H1 (cell line): ENCODE measurements at places on chromosomes 2 and 18.

- DNase-seq: no peak
Observed at GRCh38 chr2:139237023-139237422, 456.8 kb upstream of the NXPH2 start.

DNA sequence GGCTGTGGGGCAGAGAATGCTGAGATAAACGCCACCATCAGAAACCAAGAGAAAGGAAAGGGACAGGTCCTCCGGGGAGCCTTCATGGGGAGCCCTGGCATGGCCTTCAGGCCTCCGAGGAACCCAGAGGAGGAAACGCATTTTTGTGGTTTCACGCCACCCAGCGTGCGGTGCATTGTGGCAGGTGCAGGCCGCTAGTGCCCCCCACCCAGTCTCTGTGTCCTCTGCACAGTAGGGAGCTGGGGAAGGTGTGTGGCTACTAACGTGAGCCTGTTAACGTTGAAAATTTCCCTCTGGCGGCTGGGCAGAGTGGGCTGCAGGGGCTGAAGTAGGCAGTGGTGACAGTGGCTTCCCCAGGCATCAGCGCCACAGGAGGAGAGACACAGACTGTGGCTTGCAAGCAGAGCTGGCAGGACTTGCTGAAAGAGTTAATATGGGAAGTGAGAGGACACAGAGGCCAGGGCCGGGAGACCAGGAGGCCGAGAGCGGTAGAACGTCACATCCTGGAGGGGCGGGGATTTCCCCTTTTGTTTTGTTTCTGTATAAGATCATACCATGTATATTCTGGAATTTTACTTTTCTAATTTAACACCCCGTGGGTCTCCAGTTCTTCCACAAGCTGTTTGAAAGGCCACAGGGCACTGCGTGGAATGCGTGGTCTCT lies 166.9 kb downstream of the GBX2 start:
- no peak for DNase-seq

GRCh38 chr2:159807183-159808031 lies 9.4 kb upstream of the CD302 start:
- no peak for DNase-seq

DNA sequence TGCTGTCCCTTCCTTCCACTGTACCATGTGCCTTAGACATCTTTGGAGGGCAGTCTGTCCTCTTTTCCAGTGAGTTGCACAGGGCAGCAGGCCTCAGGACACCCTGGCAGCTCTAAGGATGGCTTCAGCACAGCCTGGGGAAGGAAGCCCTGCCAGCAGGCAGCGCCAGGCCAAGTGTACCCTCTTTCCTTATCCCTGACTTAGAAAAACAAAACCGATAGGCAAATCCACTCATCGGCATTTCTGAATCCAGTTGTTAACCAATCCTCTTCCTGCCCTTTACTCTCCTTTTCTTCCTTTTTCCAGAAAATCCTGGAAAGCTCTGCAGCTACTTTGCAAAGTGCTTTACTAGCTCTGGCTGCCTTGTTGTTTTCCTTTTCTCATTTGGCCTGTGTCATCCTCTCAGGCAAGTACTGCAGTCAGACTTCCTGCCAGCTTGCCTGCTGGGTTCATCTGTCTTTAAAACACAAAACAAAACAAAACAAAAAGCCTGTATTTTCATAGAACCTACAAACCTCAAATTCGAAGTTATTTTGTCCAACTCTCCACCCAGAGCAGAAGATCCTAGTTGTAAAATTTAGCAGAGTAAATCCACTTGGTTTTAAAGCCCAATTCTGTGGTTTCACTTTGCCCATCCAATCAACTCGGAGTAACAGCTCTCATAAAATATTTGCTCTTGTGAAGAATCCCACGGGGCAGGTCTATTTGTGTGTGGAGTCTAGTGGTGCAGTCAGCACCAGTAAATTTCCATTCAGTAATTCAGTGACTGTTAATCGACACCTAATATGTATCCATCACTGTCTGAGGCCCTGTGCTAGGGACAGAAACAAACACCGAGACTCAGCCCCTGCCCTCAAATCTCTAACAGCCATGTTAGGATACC lies 45.2 kb downstream of the PCBP1 start:
- no peak for DNase-seq

- DNase-seq: no peak
Observed at GRCh38 chr18:58697146-58697545, 25.9 kb downstream of the MALT1 start.

- DNase-seq: no peak
Observed at GRCh38 chr2:149885946-149886345, 298.4 kb upstream of the MMADHC start.

DNA sequence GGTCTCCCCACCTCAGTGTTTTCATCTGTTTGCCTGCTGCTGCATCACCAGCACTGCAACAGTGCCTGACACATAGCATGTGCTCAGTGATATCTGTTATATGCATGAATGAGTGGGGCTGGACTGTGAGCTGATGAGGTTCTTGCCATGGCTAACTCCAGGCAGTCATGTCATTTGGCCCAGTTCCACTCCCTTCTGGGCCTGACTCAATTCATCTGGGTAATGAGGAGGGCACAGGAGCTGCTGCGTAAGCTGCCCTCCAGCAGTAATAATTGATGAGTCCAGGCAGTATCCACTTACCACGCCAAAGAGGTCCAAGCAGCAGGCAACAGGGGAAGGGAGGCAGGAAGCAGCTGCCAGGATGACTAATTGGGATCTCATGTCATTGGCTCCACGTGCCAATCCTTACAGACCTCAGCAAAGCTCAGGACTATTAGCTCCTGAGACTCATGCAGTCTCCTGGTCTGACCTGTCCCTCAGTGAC lies 34.1 kb upstream of the MAT2A start:
- no peak for DNase-seq

DNA sequence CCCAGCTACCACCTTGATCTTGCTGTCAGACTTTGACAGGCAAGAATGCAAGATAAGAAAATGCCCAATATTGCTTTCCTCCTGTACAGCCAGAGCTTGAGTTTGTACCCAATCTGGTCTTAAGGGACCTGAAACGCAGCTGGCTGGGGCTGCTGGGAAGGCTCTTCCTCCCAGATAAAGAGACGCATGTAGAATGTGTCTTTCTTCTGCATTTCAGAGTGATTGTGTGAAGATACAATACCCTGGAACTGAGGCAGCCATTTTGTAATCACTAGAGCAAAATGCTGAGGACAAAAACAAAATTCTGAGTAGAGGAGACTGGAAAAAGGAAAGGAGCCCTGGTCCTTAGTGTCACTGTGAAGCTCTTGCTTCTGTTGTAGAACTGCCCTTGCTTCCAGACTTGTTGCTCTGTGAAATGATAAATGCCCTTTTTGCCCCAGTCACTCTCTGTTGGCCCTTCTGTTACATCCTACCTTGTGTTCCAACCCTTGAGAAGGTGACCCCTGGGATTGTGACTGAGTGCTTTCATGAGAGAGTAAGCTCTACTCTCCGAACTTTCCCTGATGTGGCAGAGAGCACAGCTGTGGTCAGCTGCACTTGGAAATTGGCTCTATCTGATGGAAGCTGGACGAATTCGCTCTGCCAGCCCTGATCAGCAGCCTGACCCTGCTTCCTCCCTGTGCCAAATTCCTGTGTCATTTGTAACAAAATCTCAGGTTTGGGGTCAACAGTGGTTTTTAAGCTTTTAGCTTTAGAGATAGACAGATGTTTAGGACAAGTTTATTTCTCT lies 137.4 kb upstream of the RBMS1 start:
- no peak for DNase-seq

GRCh38 chr2:97996679-97997078 lies 931 bp upstream of the TMEM131 start:
- no peak for DNase-seq

GRCh38 chr18:56900195-56901094 lies 246.4 kb upstream of the BOD1L2 start:
- no peak for DNase-seq

DNA sequence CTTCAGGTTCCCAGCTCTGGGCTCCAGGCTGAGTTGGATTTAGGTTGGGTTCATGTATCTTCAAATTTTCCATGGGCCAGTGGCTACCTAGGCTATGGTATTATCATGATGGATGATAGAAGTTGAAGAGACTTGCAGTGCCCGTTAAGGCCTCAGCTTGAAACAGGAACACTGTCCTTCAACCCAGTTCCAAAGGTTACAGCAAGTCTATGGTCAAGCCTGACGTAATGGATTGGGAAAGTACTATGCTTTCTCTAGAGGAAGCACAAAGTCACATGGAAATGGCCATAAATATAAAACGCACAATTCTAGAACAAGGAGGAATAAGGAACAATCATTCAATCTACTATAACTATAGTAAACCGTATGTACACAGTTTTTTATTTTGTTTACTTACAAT lies 593.2 kb downstream of the ZEB2 start:
- DNase-seq: no peak

- no peak for DNase-seq
Observed at GRCh38 chr2:240428245-240428644, 7.2 kb upstream of the GPC1 start.

DNA sequence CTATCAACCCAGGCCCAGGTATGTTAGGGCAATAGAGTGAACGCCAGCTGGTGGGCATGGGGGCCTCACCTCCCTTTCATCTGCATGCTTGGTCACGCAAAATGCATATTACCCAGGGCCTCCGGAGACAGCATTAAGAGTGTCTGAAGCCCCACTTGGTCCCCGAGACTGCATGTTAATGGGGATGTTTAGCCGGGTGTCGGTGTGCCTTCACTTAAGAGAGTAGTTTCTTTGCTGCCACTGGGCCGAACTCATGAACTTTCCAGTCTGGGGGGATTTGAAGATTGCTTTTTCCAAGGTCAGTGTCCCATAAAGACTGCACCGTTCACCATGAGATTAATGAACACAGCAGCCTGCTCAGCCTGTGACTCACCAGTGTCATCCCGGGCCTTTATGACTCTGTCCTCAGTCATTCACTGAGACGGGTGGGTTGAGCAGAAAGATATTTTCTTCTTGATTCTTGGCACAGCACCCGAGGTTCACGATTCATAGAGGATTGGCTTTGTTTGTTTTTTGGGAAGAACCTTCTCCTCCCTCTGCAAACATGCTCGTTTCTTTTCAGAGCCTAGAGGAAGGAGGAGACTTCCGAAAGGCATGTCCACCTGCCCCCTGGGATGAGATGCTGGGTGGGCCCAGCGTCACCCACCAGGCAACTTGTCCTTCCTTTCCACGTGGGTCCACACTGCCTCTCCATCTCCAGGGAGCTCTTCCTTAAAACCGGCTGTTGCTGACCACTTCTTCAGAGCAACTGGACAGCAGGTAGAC lies 199.1 kb downstream of the GLI2 start:
- no peak for DNase-seq

- no peak for DNase-seq
Observed at GRCh38 chr2:159297042-159297707, 10.7 kb upstream of the WDSUB1 start.

- no peak for DNase-seq
Observed at GRCh38 chr2:206438196-206438724, 5.1 kb upstream of the ADAM23 start.

DNA sequence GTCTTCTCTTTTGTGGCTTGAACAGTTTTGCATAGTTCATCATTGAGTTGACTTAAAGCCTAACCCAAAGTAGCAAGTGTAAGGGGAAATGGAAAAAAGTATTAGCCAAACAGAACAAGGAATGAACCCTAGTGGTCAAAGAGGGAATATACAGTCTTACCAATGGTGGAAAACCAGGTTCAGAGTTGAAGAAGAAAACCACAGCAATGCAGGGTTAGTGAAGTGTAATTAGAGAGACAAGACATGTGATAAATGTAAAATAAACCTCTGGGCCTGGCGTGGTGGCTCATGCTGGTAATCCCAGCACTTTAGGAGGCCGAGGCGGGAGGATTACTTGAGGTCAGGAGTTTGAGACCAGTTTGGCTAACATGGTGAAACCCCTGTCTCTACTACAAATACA lies 2.4 kb downstream of the TTN start:
- no peak for DNase-seq

- no peak for DNase-seq
Observed at GRCh38 chr2:168731002-168731401, 71.4 kb upstream of the NOSTRIN start.

GRCh38 chr2:169119851-169120250 lies 50.5 kb downstream of the DHRS9 start:
- no peak for DNase-seq

DNA sequence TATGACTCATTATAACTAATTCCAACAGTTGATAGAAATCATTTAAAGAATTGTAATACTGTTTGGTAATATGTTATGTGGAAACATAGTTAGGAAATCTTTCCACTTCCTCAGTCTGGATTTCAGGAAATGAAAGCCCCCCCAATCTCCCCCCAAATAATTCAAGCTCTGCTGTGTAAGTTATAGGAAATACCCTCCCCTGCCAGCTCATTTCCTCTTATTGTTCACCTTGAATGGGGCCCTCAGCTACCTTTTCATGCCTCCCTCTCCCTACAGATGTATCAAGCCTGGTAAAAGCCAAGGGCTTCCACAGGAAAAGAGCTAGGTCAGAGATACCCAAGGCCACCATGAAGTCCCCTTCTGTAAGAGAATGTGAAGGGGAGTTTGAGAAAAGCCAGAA lies 155.5 kb downstream of the CNTNAP5 start:
- DNase-seq: no peak

DNA sequence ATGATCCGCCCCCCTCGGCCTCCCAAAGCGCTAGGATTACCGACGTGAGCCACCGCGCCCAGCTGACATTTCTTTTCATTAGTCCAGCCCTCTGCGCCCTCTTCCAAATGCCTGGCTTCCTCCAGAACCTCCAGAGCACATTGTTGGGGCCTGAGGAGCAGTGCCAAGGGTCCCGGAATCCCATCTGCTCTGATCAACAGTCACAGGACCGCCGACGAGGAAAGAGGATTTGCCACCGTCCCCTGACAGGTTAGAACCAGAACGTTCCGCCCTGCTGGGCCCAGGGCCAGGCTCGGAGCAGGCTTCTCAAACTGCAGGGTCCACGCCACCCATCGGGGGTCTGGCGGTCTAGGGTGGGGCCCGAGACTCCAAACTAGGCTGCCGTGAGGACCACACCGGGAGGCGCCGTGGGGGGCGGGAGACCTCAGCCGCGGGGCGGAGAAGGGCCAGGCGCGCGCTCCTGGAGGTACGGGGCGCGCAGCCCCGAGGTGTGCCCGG lies 36.9 kb upstream of the ITM2C start:
- DNase-seq: no peak

DNA sequence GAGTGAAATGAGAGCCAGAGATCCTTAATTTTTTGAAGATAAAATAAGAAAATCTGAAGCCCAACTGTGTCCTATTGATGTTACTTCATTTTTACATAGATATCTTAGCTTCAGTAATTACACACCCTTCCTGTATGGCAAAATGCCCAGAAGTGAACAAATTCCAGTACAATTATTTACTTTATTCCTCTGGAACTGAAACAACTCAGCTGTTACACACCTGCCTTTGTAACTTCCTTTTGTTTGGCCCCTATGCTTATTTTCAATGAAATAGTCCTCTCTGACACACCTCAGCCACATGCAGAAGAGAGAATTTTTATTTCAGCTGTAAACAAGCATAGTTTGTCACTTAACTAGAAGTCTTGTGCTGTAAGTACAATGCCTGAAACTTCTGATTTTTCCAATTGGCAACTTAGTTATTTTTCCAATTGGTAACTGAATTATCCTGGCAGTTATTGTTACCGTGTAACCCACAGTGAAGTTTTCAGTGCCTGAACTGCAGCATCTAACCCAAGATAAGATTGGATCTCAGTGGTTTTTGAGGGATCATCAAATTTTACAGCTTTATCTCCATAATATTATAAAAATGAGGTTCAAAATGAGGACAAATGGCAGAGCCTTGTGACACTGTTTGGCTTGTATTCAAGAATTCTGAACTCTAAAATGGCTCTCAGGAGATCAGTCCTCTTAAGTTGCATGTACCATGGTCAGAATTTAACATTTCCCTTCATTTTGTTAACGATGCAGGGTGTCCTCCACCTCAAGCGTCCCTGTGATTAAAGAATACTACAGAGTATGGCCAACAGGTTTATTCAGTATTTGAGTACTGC lies 82.6 kb downstream of the PKP4 start:
- DNase-seq: no peak

- DNase-seq: no peak
Observed at GRCh38 chr2:233953087-233953801, 36.1 kb downstream of the TRPM8 start.
